ENCODE measurements at places on chromosomes 2 and 18.

GRCh38 chr2:106143495-106144215 is 50.4 kb downstream of the UXS1 start:
- no peak for DNase-seq

GRCh38 chr18:452816-453215 is 47.7 kb downstream of the COLEC12 start:
- DNase-seq: no peak

- no peak for DNase-seq
These were observed 19.7 kb upstream of the ARHGAP25 start for GRCh38 chr2:68714866-68715265.

GRCh38 chr2:53530126-53530525 is 237.5 kb upstream of the CHAC2 start:
- DNase-seq: peak; percentile 20

DNA sequence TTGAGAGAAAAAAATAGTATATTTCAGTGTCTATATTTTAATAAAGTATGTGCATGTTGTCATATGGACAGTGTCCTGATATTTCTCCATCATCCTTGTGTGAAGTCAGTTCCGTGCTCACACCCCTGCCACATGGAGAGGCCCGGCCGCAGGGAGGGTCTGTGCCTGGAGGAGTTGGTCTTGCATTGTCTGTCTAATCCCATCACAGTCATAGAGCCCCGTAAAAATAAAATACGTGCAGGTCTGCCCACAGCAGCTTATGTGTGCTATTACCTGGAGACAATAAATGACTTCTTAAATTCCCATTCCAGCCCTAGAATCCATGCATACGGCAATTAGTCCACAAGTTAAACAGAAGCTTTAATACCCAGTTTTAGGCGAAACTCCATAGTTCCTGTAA is 20.1 kb downstream of the MAPRE2 start:
- no peak for DNase-seq

Data from stromal cell of bone marrow (primary cell).